ENCODE measurements at places on chromosomes 13 and 19.

- DNase-seq: no peak
These were observed 140.6 kb downstream of the LHFPL6 start for GRCh38 chr13:39462428-39462827.

DNA sequence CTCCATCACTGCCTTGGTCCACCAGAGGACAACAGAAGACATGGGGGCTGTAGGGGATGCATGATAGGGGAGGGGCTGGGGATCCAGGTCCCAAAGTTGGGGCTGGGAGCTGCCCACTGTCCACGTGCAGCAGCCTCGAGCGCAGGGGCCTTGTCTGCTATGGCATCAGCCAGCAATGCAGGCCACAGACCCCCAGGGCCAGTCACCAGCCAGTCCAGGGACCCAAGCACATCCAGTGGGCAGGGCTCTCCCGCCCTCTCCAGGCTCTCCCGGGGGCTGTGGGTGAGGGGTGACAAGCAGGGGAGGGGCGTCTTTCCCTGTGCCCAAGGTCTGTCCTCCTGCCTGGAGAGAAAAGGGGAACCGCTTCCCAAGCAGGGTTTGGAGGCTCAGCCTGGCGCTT lies 32.8 kb downstream of the PEPD start:
- no peak for DNase-seq

DNA sequence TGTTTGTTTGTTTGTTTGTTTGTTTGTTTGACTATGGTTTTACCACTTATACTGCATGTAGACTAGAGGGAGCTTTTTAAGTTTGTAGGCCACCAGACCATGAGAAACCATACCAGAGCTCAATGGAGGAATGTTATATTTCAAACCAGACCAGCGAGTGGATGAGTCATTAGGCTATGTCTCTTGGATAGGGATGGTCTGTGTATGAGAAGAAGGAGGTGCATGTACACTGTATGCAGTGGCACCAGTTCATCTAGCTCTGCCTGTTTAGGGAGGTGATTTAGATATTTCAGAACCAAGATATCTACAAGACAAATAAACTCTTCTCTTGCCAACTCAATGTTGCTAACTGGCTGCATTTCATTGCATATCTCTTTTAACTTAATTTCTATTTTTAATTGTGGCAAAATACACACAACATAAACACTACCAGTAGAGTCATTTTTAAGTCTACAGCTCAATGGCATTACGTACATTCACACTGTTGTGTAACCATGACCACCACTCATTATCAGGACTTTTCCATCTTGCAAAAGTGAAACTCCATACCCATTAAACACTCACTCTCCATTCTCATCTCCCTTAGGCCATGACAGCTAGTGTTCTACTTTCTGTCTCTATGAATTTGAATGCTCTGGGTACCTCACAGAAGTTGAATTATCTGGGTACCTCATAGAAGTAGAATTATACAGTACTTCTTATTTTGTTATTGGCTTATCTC lies 29.2 kb downstream of the SYDE1 start:
- DNase-seq: no peak

GRCh38 chr19:53424968-53425597 lies 6.7 kb upstream of the ZNF761 start:
- peak; percentile 17 for DNase-seq

DNA sequence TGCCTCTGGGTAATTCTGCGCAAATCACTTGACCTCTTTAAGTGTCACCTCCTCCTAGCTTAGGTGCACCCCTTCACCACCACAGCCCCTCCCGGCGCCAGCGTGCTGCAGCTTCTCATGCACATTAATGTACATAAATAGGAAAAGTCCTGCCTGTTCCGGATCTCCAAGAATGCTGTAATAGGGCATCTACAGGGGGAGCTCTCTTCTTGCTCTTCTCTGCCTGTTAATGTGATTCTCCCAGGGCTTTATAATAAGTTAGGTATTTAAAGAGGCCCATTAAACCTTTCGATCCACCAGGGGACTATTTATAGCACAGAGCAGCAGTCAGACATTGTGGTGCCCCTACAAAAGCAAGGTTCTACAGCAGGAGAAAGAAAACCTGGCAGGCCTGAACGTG lies 35.3 kb downstream of the SOX1 start:
- no peak for DNase-seq

GRCh38 chr13:98978280-98978679 lies 416 bp upstream of the DOCK9 start:
- no peak for DNase-seq

DNA sequence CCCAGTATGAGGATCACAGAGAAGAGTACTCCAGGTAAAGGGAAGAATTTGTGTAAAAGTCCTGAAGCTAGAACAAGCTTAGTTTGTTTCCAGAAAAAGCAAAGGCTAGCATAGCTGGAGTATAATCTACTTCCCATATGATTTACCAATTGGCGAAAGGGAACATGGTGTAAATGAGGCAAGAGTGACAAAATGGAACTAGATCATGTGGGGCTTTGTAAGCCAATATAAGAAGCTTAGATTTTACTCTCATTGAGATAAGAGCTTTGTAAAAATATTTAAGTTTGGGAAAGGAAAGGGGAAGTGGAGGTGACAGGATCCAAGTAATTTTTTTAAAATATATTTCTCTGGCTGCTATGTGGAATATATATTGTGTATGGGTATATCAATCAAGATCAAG lies 234.9 kb downstream of the KCTD12 start:
- no peak for DNase-seq

- no peak for DNase-seq
These were observed 15.3 kb downstream of the NKPD1 start for GRCh38 chr19:45145270-45146189.

DNA sequence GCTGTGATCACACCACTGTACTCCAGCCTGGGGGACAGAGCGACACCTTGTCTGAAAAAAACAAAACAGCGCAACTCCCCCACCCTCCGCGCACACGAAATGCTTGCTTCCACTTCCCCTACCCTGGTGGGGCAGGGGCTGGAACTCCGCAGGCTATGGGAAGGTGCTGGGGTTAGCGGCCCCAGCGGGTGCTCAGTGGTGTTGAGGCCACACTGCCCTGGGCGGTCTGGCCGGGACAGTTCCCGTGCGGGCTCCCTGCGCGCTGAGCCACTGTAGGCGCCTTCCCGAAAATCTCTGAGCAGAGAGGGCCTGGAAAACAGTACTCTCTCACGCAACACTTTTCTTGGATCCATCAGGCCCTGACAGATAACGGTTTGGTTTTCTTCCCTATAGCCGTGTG lies 1.1 kb upstream of the WTIP start:
- no peak for DNase-seq

DNA sequence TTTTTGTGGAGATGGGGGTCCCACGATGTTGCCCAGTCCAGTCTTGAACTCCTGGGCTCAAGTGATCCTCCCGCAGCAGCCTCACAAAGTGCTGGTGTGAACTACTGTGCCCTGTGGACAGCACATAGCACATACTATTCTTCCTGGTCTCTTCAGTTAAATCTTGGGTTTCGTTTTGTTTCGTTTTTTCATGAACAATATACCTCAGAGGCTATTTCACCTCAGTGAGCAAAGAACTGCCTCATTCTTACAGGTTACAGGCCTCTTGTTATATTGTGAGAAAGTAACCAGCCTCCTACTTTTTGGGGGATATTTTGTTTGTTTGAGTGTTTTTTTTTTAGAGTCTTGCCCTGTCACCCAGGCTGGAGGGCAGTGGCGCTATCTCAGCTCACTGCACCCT lies 1.3 kb upstream of the C3 start:
- no peak for DNase-seq

GRCh38 chr13:105089858-105090643 lies 1445.4 kb downstream of the EFNB2 start:
- DNase-seq: no peak

DNA sequence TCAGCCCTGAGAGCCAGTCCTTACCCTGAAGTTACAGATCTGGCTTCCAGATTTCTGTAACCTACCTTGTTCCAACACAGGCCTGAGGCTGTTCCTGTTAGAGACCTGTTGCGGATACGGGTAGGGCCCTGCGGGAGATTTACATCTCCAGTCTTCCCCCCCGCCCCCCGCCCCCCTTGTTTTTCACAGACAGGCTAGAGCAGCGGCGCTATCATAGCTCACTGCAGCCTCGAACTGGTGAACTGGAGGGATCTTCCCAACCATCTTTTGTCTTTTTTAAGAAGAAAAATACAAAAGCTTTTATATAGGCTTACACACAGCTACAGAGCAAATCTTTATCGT lies 10.6 kb upstream of the CEACAM21 start:
- DNase-seq: no peak

- no peak for DNase-seq
These were observed 121.0 kb downstream of the COG6 start for GRCh38 chr13:39776439-39776838.

- DNase-seq: no peak
These were observed 2.1 kb downstream of the TEAD2 start for GRCh38 chr19:49359851-49360820.

DNA sequence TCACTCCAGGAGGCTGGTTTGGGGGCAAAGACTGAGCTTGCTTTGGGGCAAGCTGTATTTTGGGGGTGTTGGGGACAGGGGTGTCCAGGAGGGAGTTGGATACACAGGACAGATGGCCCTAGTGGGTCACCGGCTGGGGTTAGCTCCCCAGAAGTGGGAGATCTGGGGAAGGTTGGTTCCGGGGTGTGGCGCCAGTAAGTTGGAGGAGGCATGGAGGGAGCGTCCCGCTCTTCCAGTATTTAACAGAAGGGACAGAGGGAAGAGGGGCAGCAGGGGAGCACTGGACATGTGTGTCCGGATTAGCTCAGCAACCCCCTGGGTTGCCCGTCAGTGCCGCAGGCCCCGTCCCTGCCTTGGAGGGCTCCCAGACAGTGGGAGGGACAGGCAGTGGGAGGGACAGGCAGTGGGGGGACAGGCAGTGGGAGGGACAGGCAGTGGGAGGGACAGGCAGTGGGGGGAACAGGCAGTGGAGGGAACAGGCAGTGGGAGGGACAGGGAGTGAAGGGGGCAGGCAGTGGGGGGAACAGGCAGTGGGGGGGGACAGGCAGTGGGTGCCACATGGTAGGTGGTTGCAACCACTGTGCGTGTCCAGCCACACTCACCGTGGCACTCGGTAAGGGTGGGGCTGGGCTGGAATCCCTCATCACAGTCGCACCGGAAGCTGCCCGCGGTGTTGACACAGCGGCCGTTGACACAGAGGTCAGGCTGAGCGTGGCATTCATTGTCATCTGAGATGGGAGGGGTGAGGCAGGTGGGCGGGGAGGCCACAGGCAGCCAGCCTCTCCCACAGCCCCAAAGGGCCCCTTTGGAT lies 33.2 kb downstream of the CCL25 start:
- DNase-seq: no peak

DNA sequence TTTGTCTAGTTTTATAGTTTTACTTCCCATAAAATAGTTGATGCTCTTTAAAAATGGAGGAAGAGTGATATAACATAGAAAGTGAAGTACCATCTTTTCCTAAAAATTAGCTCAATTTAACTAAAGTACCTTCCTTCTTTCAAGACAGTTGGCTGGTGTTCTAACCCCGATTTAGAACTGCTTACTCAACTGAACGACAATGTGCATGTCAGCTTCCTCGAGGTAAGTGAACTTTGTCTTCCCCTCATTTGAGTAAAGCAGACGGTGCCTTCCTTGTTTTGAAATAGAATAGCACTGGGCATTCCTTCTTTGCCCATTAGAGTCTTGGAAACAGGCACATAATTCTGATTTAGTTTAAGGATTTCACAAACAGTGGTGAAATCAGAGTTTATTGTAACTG lies 1519.2 kb downstream of the EFNB2 start:
- DNase-seq: no peak

DNA sequence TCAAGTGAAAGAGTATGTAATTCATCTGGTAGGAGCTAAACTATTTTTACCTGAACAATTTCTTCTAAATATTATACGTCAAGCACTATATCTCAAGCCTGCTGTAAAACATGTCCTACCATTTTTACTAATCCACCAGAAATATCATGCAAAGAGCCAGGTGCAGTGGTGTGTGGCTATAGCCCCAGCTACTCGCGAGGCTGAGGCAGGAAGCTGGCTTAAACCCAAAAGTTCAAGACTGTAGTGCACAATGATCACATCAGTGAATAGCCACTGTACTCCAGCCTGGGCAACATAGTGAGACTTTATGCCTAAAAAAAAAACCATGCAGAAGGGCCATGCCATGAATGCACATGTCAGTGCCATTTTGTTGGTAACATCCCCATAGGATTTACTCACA lies 20.7 kb upstream of the CLN5 start:
- no peak for DNase-seq

- no peak for DNase-seq
These were observed 194.1 kb downstream of the USP12 start for GRCh38 chr13:26977541-26977940.

GRCh38 chr13:31051999-31052398 lies 109.7 kb downstream of the HSPH1 start:
- DNase-seq: no peak

GRCh38 chr13:90108547-90108946 lies 1238.9 kb upstream of the MIR17HG start:
- DNase-seq: no peak

DNA sequence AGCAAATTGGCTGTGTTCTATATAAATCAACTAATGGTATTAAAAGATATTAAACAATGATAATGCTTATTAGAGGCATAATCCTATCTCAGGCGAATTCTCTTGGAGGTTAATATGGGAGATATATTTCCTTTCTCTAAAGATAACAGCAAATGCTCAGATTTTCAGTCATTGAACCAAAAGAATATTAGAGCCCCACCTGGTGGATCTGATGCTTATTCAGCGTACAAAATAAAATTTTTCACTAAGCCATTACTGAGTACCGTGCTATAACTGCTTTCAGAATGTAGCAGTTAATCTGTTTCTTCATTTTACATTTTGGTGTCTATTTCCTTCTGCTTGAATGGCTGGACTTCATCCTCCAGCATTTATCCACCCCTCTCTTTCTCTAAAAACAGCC lies 143.3 kb upstream of the IPO5 start:
- DNase-seq: no peak

GRCh38 chr19:51047031-51047335 lies 12.2 kb upstream of the KLK12 start:
- no peak for DNase-seq

DNA sequence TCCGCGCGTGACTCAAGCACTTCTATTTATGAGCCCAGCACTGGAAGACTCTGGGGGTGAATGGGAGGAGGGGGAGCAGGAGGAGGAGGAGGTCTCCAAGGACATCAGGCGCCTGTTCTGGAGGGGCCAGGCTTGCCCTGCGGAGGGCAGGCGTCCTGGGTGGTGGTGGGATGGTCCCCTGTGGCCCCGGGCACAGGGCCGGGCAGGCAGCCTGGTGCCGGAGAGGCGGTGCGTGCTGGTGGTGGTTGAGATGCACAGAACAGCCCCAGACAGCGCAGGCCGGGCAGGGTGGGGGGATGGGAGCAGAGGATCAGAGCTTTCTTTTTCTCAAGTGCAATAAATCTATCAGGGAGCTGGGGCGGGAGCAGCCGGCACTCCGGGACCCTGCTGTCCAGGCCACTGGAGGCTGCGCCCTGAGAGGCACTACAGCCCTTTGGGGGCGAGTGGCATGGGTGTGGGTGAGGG lies 14.0 kb downstream of the NKPD1 start:
- no peak for DNase-seq

Measured in amygdala (tissue), 56 donors.